ENCODE measurements at places on chromosomes 2 and 18.
A peak's percentile ranks its signal among the peaks of the same experiment; 100 is the strongest.

GRCh38 chr2:66041902-66042657, 392.8 kb upstream of the MEIS1 start:
- no peak for DNase-seq

DNA sequence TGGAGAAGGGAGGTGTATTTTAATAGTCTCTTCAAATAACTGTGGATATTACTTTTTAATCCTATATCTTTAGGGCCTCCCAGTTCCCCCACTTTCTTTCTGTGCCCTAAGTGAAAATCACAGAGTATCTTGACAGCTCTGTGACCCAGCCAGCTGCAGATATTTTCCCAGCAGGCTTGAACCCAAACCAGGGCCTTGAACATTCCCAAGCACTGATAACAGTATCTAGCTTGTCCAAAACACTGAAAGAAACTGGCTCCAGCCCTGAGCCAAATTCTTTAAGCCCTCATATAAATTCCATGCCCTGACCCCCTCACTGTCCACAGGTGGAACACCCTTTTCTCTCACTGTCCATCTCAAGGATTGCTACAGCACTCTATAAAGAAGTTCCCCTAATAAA, 388.1 kb upstream of the CHAC2 start:
- DNase-seq = no peak

- no peak for DNase-seq
Measured at GRCh38 chr2:236503583-236503982, 66.0 kb upstream of the ACKR3 start.

- DNase-seq = no peak
Measured at GRCh38 chr18:50396005-50396660, 21.3 kb downstream of the SKA1 start.

GRCh38 chr2:185967335-185967734, 228.7 kb downstream of the FSIP2 start:
- no peak for DNase-seq

GRCh38 chr18:63199743-63200241, 119.8 kb downstream of the BCL2 start:
- DNase-seq = peak; percentile 39

DNA sequence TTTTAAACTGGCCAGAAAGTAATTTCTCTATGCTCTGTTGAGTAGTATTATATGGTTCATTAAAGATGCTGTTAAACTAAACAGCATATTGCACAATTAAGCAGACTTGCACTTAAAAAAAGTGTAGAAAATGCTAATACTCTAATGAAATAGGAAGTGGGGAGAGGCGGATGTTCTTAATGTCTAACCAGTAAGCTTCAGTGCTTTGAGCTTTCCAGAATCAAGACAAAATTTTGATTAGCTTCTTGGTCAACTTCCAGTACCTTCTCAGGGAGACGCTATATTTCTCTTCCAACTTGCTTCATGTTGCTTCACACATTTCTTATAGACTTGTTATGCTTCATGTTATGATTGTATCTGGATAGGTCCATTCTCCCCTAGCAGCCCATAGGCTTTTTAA, 89.1 kb downstream of the MAP2 start:
- DNase-seq = no peak

- DNase-seq = no peak
Measured at GRCh38 chr2:160911258-160911657, 249.0 kb upstream of the TANK start.

DNA sequence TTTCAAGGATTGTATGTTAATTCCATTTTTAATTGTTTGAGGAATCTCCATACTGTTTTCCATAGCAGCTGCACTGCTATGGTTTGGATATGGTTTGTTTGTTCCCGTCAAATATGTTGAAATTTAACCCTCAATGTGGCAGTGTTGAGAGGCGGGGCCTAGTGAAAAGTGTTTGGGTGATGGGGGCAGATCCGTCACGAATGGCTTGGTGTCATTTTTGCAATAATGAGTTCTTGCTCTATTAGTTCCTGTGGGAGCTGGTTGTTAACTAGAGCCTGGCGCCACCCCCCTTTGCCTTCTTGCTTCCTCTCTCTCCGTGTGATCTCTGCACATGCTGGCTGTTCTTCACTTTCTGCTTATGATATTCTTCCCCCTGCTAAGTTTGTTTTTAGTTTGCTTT, 71.4 kb upstream of the LDLRAD4 start:
- no peak for DNase-seq

GRCh38 chr2:119749477-119750012, 10.2 kb upstream of the PTPN4 start:
- no peak for DNase-seq

- no peak for DNase-seq
Measured at GRCh38 chr2:155727187-155727895, 605.2 kb downstream of the NR4A2 start.

GRCh38 chr2:204973616-204974015, 428.3 kb downstream of the PARD3B start:
- DNase-seq = no peak

- DNase-seq = no peak
Measured at GRCh38 chr2:72037261-72037666, 110.4 kb downstream of the CYP26B1 start.

GRCh38 chr2:201643216-201643890, at the start of gene TMEM237:
Gene TMEM237, minus strand, starts transcription at chr2:201643503. Its CDS starts 103 bp downstream, at chr2:201643400.
- peak; percentile 8 for DNase-seq

- no peak for DNase-seq
Measured at GRCh38 chr2:36399050-36399449, 43.5 kb downstream of the CRIM1 start.

- no peak for DNase-seq
Measured at GRCh38 chr18:13647761-13648160, 78.6 kb downstream of the FAM210A start.

- DNase-seq = no peak
Measured at GRCh38 chr2:234331566-234331965, 165.3 kb downstream of the ARL4C start.

DNA sequence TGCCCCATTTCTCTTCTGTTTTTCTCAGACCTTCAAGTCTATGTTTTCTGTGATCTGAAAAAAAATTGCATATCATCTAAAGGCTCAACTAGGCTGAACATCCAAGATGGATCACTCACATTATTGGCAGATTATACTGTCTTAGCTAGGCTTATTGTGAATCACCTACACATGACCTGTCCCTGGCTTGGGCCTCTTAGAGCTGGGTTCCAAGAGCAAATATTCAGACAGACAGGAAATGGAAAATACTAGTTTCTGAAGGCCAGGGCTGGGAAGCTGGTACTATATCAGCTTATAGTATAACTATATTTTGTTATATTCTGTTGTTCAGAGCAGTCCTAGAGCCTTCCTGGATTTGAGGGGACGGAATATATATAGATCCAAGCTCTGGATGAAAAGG, 90.3 kb downstream of the PIK3C3 start:
- no peak for DNase-seq

DNA sequence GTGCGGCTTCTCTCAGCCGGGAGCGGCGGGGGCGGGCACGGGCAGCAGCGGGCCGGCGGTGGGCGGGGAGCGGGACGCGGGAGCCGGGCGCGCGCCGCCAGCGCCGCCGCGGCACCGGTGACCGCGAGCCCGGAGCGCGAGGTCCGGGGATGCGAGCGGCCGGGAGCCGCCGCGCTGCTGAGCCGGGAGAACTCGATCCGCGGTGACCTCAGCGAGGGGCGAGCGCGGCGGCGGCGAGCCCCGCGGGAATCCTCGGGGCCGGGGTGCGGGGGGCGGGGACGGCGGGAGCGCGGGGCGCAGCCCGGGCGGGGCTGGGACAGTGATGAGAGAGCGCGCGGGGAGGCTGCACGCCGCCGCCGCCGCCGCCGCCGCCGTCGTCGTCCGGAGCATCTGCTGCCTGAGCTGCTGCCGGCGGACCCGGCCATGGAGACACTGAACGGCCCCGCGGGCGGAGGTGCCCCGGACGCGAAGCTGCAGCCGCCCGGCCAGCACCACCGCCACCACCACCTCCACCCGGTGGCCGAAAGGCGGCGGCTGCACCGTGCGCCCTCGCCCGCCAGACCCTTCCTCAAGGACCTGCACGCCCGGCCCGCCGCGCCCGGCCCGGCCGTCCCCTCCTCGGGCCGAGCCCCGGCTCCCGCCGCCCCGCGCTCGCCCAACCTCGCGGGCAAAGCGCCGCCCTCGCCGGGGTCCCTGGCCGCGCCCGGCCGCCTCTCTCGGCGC, at the start of gene MTCL1:
MTCL1 (plus strand) TSS at position 319 of the 723 bp plus-strand sequence; CDS start at position 424, 105 bp downstream.
- DNase-seq = no peak

- DNase-seq = no peak
Measured at GRCh38 chr2:47488870-47489584, 86.1 kb downstream of the MSH2 start.

- no peak for DNase-seq
Measured at GRCh38 chr2:36438449-36438977, 82.9 kb downstream of the CRIM1 start.

GRCh38 chr2:102245266-102246151, 58.7 kb downstream of the IL1RL2 start:
- DNase-seq = no peak

DNA sequence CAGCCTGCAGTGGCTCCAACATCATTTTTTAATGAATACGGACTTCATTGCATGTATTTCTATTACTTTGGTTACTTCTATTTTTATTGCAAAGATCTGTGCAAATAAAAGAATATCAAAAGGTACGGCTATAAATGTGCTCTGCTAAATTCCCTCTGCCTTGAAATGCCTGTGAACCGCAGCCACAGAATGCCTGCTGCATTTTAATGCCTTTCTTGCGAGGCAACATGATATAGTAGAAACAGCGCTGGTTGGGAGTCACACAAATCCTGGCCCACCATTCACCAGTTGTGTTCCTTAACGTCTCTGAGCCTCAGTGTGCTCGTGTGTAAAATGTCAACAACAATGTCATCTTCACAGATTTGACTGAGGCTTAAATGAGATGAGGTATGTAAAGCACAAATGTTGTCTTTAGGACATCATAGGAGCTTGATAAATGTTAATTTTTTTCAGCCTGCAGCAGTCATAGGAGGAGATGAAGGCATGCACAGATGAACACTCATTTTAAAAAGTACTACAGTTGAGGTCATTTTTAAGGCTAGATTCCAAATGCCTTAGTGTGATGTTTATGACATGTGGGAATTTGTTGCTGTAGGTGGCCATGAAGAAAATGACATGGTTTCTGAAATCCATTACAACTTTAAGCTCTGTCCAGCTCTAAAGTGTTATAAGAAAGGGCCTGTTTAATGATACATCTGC, 187.6 kb upstream of the NRP2 start:
- no peak for DNase-seq

DNA sequence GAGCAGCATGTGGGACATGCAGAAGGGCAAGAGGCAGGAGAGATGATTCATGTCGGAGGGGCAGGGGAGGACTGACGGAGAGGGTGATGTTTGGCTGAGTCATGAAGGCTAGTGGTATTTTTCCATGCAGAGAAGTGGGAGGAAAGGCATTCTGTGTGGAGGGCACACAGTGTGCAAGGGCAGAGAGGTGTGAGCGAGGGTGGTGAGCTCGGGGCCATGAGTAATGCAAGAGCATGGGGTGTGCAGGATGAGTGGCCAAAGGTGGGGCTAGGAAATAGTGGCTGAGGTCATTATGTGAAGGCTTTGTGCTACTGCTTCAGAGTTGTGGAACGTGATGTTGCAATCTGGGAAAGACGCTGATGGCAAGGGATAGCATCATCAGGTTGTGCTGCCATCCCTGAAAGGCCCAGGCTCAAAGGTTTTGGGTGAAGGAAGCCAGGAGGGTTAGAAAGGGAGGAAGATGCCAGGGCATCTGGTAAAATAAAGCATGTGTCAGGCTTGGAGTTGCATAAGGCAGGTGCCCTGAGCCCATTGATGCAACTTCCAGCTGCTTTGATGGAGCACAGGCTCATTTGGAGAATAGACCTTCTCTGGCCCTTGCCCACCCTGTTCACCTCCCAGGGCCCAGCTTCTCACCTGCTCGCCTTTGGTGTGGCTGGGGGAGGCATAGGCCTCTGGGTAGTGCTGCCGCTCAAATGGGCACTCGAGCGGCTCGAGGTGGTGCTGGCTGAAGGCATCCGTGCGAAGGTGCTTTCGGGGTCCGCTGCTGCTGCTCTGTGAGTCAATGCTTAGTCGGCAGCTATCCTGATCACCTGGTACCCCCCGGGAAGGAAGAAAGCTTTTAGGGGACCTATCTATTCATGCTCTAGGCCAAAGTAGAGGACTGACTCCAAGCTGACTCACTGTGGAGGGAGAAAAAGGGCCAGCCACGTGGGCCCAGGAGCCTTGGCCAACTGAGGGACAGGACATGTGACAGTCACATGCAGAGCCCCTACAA, 37.5 kb downstream of the PAX8 start:
- peak; percentile 43 for DNase-seq

- DNase-seq = no peak
Measured at GRCh38 chr2:197891897-197892442, 87.6 kb downstream of the PLCL1 start.

DNA sequence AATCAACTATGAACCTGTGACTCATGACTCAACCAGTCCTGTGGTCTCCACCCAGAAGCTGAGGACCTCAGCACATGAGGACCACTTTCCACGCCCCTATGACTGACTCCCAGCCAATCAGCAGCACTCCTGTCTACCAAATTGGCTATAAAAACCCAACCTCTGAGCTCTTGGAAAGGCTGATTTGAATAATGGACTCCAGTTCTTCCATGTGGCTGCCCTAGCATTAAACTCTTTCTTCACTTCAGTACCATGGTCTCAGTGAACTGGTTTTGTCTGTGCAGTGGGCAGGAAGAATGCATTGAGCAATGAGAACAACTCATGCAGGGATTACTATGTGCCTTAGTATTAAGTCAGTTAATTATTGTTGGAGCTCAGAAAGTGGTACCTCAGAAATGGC, 78.3 kb downstream of the CMPK2 start:
- DNase-seq = no peak

GRCh38 chr2:52135235-52135634, 1103.3 kb upstream of the NRXN1 start:
- DNase-seq = no peak

GRCh38 chr2:72901426-72901825, 14.2 kb downstream of the SPR start:
- DNase-seq = no peak

GRCh38 chr2:188272121-188272520, 19.6 kb upstream of the GULP1 start:
- DNase-seq = no peak

DNA sequence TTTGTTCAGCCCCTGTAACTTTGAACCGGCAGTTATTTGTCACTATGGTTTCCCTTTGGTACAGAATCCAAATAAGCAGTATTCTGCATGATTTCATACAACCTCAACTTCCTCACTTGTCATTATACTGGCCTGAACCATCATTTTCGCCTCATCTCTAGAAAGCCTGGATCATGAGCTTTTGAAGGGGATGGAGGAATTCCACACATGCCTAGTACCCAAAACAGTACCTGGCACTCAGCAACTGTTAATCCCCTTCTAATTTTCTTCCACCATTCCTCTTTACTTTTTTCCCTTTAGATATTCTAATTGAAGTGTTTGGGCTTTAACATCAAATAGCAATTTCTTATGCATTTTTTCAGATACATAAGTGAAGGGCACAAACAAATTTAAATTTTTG, 1574.4 kb upstream of the NXPH2 start:
- DNase-seq = no peak

GRCh38 chr2:25233916-25234605, 65.7 kb upstream of the POMC start:
- no peak for DNase-seq

GRCh38 chr2:33443274-33443829, 33.1 kb upstream of the RASGRP3 start:
- DNase-seq = no peak

All from stimulated activated CD8-positive, alpha-beta memory T cell treated with anti-CD3 and anti-CD28 coated beads, Interleukin-7, amount 100 ng/mL, for 4 hours (primary cell).